ENCODE measurements at places on chromosomes 1 and 21. TPM values are rescaled to one million over a fixed set of nuclear protein-coding genes. Genes with fewer than 3 reads are reported as not detected.

AADACL4 gene
- not detected for total RNA-seq

ZBTB18 gene
- total RNA-seq, result 8.9 TPM

- DNase-seq, result no peak
Observed at GRCh38 chr1:46380508-46380907, 13.6 kb upstream of the FAAH start.

DNA sequence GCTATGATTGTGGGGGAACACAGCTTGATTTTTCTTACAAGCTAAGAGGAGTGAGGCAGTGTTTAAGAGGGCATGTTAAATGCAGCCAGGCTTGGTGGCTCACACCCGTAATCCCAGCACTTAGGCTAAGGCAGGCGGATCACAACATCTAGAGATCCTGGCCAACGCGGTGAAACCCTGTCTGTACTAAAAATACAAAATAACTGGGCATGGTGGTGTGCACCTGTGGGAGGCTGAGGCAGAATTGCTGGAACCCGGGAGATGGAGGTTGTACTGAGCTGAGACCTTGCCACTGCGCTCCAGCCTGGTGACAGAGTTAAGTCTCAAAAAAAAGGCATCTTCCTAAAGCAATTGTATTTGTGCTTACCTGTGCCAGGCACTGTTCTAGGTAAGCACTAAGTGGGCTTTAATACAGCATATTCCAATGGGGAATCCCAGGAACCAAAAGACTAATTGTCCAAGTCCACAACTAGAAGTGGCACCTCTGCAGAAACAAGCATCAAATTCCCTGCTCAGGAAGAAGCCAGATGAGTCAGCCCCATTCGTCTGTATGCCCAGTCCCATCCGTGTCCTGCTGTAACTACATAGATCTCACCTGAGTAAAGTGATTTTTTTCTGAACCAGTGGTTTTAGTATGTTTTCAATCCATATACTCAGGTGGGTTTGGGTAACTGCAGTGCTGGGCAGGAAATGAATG is 4.6 kb downstream of the RCC1 start:
- DNase-seq, result peak; percentile 52

CYP4Z1 gene
- not detected for total RNA-seq

DNA sequence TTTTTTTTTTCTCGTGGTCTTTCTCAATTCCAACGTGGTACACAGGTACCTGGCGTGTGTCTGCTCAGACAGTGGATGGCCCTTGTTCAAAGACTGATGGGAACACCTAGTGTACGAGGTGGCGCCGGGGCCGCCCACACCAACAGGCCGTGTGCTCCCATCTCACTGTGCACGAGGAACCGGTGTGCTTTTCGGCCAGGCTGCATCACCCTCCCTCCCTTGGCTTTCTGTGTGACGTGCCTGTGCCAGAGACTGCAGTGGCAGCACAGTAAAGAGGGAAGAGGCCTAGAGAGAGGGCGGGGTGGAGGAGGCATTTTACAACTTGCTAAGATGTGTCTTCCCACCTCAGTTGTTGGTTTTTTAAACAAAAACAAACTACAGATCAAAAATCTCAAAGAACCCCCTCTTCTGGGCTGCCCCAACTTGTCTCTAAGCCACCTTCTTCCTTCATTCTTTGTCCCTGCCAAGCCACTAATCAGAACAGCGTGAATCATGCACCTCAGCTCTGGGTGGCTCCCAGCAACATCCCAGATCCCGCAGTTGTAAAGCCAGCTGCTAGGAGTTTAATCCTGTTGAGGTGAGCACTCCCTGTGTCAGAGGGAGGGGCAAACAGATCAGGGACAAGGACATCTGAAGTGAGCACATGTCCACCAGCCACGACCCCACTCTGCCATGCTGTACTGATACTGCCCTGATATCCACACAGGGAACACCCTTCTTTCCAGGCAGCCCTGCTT is 20.7 kb downstream of the IRF2BP2 start:
- DNase-seq, result no peak

MANEAL gene
- total RNA-seq, result 24.8 TPM

KIAA1614 gene
- 0.26 TPM for total RNA-seq

DNA sequence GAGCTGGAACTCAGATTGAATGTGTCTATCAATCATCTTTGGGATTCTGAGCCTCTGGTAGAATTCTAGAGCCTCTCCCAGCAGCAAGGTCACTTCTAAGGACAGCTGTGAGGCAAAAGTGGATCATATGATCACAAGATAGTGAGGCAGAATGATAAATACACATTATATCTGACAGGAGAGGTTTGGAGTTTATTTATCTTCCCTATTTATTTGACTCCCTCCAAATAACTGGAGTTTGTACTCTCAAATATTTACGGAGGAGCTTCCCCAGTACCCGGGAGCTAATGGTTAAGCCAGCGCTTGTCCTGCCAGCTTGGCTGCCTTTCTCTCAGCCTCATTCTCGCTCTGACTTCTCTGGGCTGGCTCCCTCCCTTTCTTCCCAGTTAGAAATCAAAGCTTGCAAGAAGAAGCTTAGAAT is 2.3 kb downstream of the HMGCS2 start:
- peak; percentile 71 for DNase-seq

GRCh38 chr1:198564716-198565115 is 24.2 kb upstream of the ATP6V1G3 start:
- no peak for DNase-seq

GRCh38 chr1:109115685-109116084 is 1.8 kb downstream of the ELAPOR1 start:
- no peak for DNase-seq

DNA sequence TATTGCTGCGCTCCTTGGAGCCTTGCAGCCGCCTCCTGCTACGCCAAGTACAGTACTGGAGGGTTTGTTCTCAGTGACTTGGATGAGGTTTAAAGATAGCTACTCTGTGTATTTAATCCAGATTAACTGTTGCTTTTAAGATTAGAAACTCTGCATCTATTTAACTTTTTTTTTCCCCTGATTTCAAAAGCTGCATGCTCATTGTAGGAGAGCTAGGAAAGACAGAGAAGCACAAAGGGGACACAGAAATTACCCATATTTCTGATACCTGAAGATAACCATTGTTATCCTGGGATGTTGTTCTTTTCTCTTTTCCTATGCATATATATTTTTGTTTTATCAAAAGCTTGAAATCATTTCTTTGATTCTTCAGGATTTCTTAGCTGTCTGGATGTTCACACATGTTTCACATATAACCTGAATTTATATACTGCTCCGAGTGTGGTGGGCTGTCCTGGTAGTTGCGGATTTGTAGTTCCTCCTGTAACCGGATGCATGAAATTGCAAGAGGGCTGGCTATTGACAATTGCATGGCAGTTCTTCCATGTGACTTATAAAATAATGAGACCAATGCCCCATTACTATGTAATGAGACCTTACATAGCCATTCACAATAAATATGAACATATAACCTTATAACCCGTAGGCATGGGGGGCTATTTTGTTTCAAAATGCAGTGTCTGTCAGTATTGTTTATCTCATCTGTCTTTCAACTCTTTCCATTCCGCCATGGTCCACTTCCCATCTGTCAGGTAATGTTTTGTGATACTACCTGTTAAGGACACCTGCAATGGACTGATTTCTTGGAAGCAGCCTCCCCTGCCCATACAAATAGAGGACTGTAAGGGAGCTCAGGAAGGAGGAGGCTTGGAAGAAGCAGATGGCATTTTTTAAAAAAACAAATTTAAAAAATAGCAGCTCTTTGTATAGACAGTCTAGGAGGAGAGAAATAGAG is 1.4 kb downstream of the RAVER2 start:
- DNase-seq, result no peak

AIRE gene
- not detected for total RNA-seq

- DNase-seq, result no peak
Observed at GRCh38 chr1:1232208-1232795, at the start of gene B3GALT6. TSS of gene B3GALT6 (plus strand) at chr1:1232237. CDS start at chr1:1232279, 42 bp downstream.

DNA sequence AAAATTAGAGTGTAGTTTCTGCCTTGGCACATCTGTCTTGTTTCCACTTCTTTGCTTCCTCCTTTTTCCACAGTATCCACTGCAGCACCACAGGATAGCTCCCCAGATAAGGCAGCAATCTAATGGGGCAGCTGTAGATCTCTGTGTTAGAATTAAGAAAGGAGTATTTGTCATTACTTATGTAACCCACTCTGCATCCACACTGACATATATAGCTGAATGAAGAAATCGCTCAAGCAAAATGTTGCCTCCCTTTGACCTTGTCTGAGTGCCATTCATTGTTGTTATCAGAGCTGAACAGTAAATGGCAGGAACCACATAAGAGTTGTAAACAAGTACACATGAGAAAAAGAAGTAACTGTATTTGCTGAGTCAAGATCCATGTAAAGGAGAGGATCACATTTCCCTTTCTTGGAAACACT is 45.9 kb upstream of the DPH5 start:
- DNase-seq, result no peak

- peak; percentile 76 for DNase-seq
Observed at GRCh38 chr1:95117207-95118066, at the start of gene TLCD4. TSS of gene TLCD4 (plus strand) at chr1:95117355. CDS start at chr1:95143902, 26,547 bp downstream.

Measured in Caco-2 (cell line).